Coronary artery (tissue), 2 donors: ENCODE measurements at places on chromosomes 6 and 20.

GRCh38 chr20:33475381-33476152, 14.3 kb upstream of the CBFA2T2 start:
- no peak for DNase-seq

GRCh38 chr20:37749218-37749617, 55.4 kb downstream of the CTNNBL1 start:
- DNase-seq, result no peak

GRCh38 chr6:4224067-4224978, 88.9 kb upstream of the ECI2 start:
- DNase-seq, result no peak

- DNase-seq, result no peak
These were observed 43.2 kb upstream of the TMX4 start for GRCh38 chr20:8062756-8063155.

GRCh38 chr6:148177589-148178233, 164.9 kb upstream of the SASH1 start:
- no peak for DNase-seq

DNA sequence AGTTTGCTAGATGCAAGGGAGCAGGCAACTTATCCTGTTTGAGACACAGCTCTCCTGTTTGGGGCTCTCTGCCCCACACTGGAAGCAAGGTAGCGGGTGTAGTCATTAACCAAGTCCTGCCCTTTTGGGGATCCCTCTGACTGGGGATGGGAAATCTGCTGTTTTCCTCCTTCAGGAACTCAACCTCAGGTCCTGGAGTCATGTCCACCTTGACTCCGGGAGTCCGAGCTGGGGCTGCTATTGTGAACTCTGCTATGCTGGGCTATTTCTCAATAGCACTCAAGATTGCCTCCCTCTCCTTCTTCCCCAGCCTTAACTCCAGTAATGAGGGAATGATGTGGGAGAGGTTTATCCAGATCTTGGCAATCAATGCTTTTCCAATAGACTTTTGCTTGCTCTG, 54.1 kb upstream of the CHD6 start:
- DNase-seq, result no peak

GRCh38 chr6:50264995-50265571, 215.4 kb upstream of the DEFB112 start:
- no peak for DNase-seq

DNA sequence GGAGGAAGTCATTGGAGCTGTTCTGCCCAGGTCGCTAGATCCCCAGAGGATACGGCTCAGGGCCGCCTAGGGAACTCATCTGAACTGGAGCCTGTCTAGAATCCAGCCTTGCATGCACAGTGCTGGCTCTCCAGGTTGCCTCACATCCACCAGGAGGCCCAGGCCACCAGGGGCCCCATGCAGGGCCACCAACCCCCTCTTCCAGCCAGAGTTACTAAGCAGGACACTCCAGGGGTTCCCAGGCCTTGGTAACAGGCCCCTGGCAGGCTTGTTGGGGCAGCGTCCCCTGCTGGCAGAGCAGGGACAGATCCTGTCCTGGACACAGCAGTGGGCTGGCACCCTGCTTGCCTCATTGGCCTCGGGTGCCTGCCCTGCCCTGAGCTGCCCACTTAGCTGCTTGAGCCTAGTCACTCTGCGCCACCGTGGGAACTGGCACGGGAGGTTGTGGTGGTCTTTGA, 35.3 kb downstream of the EFCAB8 start:
- DNase-seq, result no peak

GRCh38 chr20:46394872-46395760, 11.3 kb downstream of the ELMO2 start:
- no peak for DNase-seq

- no peak for DNase-seq
These were observed 35.1 kb upstream of the DUSP22 start for GRCh38 chr6:257031-257725.

DNA sequence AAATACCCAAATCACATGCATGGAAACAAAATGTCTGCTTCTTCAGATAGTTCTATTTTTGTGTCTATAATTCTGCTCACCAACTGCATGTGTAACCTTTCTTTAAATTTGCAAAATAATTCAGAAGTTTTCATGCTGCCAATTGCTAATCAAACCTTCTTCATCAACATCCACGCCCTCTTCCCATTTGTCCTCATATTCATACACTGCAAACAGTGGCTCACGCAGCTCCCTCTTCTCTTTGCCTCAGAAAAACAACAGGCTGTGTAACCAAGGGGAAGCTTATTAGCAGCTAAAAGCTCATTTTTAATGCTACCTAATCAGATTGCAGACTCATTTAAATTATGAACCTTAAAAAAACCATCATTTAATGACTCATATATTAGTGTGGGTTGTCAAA, 555.0 kb upstream of the EPHA7 start:
- DNase-seq, result no peak

- no peak for DNase-seq
These were observed 118.2 kb downstream of the TENT5A start for GRCh38 chr6:81634155-81634880.

- DNase-seq, result no peak
These were observed 105.2 kb upstream of the MAP7 start for GRCh38 chr6:136655239-136656014.

DNA sequence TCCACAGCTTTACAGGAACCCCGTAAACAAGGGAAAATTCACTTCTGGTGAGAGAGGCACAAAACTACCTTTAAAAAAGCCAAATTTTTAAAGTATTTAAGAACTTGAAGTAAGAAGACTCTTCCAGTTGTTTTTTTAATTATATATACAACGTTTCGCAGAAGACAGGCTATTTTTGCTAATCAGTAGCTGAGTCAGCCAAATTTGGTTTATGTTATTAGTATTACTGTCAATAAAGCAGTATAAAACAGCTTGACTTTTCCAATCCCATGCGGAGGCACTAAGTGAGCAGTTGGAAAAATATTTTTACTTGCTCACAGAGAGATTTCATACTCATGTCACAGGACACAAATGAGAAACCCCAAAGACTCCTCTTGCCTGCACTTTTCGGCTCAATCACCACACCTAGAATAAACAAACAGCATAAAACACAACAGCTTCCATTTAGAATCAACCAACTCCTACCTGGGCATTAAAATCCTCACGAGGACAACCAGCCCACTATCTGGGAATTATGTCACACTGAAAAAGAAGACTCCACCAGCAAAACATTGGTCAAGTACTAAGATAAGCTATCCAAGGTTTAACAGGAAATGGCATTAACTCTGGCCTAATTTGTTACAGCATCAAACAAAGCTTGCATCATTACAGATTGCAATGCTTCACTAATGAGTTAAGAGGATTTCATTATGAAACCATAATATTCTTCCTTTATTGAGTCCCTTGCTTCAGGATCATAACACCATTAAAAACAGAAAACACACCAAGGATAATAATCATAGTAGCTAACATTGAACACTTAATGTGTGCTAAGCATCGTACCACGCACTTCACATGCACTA, 26.3 kb downstream of the ELOVL5 start:
- DNase-seq, result no peak

DNA sequence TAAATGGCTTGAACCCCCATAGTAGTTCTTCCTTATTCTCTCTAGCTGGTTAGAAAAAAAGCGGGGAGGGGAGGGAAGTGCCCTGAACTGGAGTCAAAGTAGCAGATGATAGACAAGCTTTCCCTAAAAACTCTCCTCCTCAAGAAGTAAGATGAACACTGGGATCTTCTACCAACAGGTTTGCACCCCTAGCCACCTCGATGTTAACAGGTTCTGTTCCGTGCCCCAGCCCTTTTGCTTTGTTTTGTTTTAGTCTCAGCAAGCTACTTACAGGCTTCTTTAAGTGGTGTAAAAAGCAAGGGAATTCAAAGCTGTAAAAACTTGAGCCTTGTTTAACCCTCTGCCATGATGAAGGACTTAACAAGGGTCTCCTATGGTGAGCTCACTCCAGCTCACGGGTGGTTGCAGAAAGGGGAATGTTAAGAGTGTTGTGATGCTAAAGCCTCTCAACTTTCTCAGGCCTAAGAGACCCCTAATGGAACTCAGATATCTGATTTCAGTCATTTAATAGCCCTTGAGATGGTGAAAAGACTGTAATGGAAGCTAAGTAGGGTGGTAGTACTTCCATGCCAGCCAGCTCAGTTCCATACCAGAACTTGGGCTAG, 106.0 kb downstream of the FOXO3 start:
- DNase-seq, result no peak

- DNase-seq, result no peak
These were observed 46.2 kb downstream of the PACRG start for GRCh38 chr6:162773996-162774395.

- DNase-seq, result no peak
These were observed 6.2 kb upstream of the SNAI1 start for GRCh38 chr20:49976542-49976941.

GRCh38 chr6:74889635-74890034, 316.2 kb downstream of the COL12A1 start:
- DNase-seq, result no peak

- DNase-seq, result no peak
These were observed 310.3 kb downstream of the CLVS2 start for GRCh38 chr6:123306334-123306733.

DNA sequence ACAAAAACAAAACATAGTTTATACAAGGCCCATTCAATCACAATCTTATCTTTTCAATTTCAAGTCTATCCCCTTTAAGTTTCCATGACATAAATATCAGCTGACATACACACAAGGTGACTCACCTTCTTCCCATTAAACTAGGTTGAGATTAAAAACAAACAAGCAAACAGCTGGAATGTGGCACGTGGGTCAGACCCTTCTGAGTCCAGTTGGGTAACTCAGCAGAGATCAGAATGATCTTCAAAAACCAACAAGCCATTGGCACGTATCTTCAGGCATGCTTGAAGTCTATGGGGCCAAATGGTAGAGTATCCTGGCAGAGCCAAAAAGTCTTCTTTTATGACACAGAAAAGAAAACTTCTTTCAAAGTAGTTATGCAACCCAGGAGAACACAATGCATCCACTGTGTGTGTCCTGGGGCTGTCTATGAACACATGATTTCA, 603.5 kb upstream of the CITED2 start:
- no peak for DNase-seq

- DNase-seq, result no peak
These were observed at the start of gene ITPA for GRCh38 chr20:3209257-3209945. Gene ITPA, plus strand, starts transcription at chr20:3209498. Its CDS starts 54 bp downstream, at chr20:3209552.

GRCh38 chr6:154166140-154166539, 127.1 kb downstream of the OPRM1 start:
- DNase-seq, result no peak

DNA sequence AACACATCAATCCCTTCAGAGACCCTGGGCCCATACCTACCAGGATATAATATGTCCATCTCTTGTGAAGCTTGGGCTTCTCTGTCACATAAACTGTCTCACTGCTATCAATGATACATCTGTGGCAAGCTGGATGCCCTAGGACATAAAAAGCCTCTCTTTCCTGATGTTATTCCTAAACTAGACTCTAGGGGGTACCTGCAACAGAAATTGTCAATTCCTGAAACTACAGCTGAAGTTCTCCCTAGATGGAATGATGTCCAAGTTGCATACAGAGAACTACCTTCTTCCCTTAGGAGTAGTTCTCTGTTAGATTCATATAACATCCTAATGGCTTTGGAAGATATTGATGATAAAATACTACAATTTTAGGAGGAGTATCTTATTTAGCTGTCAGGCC, 35.8 kb downstream of the TBX18 start:
- DNase-seq, result no peak

DNA sequence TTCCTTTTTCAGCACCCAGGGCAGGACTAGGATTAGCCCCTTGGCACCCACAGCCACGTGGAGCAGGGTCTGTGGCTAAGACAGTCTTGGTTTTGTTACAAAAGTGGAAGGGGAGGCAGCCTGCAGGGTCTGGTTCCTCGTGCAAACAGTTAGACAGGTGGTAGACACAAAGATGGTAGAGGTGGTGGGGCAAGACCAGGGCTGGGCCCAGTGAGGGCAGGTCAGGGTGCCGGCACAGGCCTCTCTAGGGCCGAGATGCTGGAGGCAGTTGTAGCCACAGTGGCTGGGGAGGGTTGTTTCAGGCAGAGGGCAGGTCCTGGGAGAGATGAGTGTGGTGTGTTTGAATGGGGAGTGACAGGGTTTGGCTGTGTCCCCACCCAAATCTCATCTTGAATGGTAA, 161.6 kb downstream of the SMOC2 start:
- no peak for DNase-seq

- DNase-seq, result no peak
These were observed 147.5 kb downstream of the BMP2 start for GRCh38 chr20:6914986-6915385.

GRCh38 chr6:34671367-34671766, 25.2 kb downstream of the ILRUN start:
- no peak for DNase-seq

GRCh38 chr20:63895952-63896263, 982 bp downstream of the DNAJC5 start:
- no peak for DNase-seq

DNA sequence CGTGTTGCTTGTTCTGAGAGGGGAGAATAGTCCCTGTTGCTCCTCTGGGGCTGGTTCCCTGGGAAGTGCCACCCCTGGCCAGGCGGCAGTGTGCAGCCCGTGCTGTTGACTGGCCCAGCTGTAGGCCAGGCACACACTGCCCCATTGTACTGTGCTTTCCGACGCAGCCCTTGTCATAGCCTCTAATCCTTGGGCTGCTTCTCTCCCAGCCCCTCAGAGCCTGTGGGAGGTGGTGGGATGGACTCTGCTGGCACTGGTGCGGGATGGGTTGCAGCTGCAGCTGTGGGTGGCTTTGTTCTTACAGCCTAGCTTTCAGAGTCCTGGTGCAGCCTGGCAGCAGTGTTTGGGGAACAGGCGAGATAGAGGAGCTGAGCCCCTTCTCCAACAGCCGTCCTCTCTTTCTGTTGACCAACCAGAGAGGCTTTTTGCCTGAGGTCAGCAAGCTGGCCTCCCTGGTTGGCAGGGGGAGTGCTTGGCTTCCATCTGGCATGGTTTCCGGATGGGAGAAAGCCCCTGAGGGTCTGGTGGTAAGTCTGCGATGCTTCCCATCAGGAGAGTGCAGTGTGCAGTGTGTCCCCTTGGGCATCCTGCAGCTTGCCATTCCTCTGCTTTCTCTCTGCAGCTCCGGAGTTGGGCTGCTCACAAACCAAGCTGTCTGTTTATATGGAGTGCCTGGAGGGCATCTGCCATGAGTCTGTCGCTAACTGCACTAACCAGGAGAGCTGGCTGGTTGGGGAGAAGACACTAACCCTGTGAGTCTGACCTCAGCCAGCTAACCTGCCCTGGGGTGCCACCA, 12.1 kb downstream of the TJAP1 start:
- DNase-seq, result no peak
